ENCODE measurements at places on chromosomes 16 and 17. TPM values are rescaled to one million over a fixed set of nuclear protein-coding genes. Genes with fewer than 3 reads are reported as not detected.

GRCh38 chr16:12201866-12202265, 225.3 kb downstream of the SNX29 start:
- no peak for DNase-seq

GRCh38 chr17:31631766-31632165, 227.3 kb downstream of the COPRS start:
- no peak for DNase-seq

- DNase-seq, result no peak
Measured at GRCh38 chr17:55436224-55437158, 14.9 kb upstream of the MMD start.

- no peak for DNase-seq
Measured at GRCh38 chr17:16911141-16911937, 60.6 kb downstream of the TNFRSF13B start.

GRCh38 chr16:24950275-24950674, 64.9 kb downstream of the ARHGAP17 start:
- no peak for DNase-seq

DNA sequence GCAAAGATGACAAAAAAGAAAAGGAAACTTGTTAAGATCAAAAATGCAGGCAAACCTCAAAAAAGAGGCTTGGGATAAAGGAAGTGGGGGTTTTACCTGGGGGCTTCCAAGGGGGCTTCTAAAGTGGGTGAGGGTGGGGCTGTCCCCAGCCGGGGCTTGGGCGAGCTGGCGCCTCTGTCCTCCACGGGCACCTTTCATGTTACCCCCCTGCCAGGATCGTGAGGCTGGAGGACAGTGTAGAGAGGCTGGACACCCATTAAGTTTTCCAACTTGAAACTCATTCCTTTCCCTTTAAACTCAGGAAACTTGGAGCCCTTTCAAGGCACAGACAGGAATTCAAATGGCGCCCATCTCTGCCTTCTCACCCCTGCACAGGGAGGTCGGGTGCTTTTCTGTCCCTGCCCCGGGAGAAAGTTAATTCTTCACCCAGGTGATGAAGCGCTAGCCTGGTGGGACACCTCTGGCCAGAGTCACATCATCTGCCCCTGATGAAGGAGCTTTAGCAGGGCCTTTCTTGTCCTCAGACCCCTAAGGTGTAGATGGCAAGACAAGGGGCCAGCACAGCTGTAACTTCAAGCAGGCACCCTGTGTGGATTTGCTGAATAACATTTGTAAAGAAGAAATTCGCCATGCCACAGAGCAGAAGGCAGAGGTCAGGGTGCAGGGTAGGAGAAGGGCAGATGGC, 87.3 kb downstream of the C16orf78 start:
- no peak for DNase-seq

DNA sequence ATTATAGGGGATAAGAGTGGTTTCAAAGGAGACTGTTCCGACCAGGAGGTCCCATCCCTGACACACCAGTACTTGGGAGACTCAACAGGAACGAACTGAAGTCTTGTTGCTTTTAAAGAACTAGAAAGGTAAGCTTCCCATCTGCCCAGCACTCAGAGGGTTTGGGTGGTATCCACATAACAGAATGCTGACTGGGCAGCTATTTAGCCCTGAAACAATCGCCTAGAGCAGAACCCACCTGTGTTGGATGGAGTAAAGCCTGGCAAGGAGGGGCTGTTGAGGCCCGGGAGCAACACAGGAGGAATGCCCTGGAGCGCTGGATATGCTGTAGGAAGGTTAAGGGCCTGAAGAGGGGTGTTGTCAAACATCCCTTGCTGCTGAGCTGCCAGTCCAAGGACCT, 254.9 kb downstream of the ZFHX3 start:
- no peak for DNase-seq

DNA sequence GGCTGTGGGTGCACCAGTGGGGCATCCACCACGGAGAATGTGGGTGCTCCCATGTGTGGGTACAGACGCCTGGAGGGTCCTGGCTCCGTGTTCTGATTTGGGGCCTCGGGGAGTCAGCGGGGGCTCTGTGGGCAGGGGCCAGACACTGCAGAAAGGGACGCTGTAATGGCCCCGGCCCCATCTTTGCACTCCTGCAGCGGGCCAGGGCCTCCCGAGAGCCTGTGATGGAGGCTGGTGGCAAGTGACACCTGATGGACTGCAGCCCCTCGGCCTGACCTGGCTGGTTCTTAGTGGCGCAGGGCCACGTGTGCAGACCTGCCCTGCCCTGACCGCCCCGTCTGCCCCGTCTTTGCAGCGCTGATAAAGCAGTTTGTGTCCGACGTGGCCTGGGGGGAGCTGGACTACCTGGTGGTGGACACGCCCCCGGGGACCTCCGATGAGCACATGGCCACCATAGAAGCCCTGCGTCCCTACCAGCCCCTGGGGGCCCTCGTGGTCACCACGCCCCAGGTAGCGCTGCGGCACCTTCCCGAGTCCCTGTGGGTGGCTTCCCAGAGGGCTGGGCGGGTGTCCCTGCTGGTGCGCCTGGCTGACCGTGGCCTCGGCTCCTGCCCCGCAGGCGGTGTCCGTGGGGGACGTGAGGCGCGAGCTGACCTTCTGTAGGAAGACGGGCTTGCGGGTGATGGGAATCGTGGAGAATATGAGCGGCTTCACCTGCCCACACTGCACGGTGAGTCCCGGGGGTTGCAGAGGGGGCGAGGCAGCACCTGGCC, 4.7 kb downstream of the NUBP2 start:
- DNase-seq, result no peak

Gene DNAAF8
- total RNA-seq, result not detected

Gene C17orf107
- 0.59 TPM for total RNA-seq
